ENCODE measurements at places on chromosomes 2 and 18. TPM values are rescaled to one million over a fixed set of nuclear protein-coding genes. Genes with fewer than 3 reads are reported as not detected.

DNA sequence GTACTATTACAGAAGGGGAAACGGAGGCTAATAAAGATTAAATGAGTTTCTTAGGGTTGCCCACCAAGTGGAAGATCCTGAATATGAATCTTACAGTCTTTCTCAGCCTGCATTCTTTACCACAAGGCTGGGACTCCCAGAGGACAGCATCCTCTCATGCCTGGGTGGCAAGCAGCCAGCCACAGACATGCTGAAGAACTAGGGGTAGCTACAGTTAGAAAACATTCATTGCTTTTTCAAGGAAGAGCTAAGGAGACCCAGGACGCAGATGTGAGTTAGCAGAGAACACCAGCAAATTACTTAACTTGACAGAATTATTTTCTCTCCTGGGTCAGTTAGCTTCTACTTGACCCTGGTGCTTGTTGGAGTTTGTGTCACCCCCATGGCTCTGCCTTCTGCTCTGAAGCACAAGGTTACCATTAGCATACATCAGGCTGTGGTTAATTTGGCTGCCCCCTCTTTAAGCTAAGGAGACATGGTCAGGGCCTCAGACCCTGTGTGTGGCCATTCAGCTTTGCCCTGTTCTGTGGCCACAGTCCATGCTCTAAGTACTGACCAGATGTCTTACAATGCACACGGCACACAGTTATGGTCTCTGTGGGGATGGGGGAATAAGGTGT, 132.3 kb upstream of the TNP1 start:
- no peak for DNase-seq

DNA sequence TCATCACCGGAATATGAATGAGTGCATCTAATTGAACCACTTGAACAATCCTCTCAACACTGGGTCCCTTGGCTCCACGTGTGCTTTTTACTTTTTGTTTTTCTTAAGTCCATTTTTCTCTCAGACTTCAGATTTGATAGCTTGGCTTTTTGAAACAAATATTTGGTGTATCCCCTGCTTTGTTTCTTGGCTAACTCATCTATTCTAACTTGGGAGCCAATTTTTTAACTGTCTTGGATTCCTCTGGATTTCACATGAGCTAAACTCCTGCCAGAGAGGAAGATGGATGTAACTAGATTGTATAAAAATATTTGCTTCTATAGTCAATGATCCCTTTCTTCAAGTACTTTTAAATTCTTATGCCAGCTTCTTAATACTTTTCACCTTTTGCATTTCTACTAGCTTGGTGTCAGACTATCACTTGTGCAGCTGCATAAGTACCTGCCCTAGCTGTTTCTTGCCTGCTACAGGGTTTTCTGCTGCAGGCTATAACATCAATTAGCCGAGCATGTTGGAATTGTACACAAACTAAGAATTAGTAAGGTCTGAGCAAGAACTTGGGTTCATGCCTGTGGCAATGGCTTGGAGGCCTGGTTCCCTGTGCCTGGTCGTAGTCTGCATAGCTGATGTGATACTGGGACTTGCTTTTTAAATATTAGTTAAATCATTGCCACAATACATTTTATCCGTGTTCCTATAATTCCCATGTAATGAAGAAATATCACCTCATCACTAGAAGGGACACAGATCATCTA, 281.5 kb downstream of the EN1 start:
- no peak for DNase-seq

The CROCC2 gene
- total RNA-seq: not detected

- DNase-seq: no peak
Measured at GRCh38 chr2:48316753-48317750, 212.9 kb upstream of the STON1 start.

DNA sequence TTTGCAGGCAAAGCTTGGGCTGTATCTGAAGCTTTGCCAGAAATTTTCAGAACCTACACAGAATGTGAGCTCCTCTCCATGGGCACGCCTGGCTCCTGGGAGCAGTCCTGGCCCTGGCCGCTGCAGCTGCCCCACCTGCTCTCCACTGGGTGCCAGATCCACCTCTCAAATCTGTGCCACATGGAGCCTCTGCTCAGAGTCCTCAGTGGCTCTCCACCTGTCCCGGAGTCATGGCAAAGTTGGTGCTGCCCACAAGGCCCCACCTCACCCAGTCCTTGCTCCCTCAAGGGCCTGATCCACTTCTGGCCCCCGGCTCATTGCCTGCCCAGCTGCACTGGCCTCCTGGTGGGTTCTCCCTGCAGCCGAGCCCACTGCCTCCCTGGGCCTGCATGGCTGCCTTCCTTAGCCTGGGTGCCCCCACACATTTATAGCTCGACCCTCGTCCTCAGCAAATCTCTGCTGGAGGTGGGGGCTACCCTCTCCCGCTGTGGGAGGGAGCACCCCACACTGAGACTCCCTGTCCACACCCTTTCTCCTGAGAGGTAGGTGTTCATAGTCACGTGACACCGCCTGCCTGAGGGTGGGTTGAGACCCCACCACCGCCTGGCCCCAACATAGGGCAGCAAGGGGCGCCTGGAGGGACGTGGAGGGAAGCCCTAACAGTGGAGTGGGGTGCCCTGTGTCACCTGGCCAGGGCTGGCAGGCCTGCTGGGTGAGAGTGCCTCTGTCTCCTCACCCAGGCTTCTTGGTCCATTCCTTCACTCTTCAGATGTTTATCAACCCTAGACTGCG, 224.1 kb downstream of the SH3RF3 start:
- no peak for DNase-seq

- DNase-seq: no peak
Measured at GRCh38 chr18:22403950-22404349, 13.8 kb downstream of the CTAGE1 start.

GRCh38 chr2:113282747-113283533, 4.2 kb upstream of the PAX8 start:
- DNase-seq: no peak

DNA sequence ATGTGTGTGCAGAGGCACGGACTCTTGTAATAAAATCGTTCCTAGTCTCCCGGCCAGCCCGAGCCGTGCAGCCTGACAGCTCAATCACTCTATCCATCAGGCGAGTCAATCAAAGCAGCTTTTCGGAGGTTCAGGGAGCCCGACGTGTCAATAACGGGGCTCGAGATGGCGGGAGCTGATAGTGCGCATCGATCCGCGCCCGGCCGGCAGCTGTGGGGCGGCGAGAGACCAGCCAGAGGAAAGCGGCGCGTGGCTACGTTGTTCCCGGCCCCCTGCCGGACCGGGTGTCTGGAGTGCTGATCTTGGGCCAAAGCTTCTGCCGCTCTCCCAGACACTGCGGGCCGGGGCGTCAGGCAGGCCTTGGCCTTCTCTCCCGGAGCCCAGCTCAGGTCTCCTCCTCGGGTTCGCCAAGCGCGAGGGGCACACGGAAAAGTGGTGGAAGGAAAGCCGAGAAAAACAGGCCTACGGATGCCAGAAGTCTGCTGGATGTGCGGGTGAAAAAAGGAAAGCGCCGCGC, 2.4 kb downstream of the EN1 start:
- peak; percentile 33 for DNase-seq

The EFEMP1 gene
- not detected for total RNA-seq

- DNase-seq: no peak
Measured at GRCh38 chr18:25223899-25224886, 127.8 kb downstream of the ZNF521 start.

DNA sequence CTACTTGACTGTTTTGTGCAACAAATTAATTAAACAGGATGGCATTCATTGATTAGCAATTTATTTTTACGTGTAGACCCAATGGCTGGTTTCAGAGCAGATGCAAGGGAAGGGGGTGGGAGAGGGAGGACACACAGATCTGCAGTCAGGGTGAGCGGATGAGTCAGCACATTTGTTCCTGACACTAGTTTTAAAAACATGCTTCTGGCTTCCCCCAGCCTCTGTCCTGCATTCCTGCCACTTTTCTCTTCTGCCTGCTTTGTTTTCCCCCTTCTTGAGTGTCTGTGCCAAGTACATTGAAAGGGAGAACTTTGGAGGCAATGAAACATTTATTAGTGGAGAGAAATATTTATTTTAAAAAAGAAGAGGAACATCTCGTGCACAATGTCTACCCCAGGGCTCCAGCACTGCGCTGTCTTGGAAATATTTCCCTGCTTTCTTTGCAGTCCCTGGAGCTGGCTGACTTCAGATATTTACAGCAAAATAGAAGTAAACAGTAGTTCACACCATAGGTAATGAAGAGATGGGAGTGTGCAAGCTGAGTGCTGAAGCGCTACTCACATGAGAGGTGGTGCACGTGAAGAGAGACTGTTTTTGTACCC, 52.2 kb downstream of the NRP2 start:
- DNase-seq: no peak

- DNase-seq: no peak
Measured at GRCh38 chr2:197604117-197604860, 71.1 kb downstream of the RFTN2 start.

The KLHL41 gene
- total RNA-seq: not detected

DNA sequence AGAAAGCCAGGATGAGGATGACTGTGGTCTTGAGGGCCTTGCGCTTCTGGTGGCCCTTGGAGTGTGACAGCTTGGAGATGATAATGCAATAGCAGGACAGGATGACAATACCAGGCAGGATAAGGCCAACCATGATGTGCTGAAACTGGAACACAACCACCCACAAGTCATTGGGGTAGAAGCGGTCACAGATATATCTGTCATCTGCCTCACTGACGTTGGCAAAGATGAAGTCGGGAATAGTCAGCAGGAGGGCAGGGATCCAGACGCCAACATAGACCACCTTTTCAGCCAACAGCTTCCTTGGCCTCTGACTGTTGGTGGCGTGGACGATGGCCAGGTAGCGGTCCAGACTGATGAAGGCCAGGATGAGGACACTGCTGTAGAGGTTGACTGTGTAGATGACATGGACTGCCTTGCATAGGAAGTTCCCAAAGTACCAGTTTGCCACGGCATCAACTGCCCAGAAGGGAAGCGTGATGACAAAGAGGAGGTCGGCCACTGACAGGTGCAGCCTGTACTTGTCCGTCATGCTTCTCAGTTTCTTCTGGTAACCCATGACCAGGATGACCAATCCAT, 2.7 kb downstream of the CXCR4 start:
- no peak for DNase-seq

The ALPP gene
- not detected for total RNA-seq

DNA sequence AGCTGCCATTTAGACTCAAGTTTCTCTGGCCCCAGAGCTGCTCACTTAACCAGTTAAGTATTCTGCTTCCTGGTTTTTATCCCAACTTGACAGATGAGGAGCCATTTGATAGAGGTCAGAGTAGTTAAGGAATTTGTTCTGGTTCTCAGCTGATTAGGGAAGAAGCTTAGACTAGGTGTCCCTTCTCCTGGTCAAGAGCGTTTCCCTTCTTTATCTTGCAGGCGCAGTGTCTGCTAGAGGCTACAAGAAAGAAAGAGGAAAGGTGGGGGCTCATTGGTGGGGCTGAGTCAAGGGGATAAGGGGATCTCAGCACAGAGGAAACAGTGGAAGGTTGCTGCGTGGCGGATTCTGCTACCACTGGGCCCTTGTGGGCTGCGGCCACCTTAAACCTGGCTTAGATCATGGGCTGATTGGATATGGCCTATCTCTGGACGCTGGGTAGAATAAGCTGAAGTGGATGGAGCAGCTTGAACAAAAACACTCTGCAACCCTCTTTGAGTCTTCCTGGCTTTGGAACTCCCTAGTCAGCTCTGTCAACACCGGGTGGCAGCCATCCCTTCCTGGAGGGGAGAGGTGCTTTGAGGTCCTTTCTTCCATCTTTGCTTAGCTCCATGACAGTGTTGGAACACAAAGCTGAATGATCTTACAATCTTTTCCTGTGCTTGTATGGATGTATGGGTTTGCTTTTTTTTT, 70.8 kb downstream of the QPCT start:
- DNase-seq: no peak

The MDH1 gene
- 163 TPM for total RNA-seq

The CSRNP3 gene
- not detected for total RNA-seq

- DNase-seq: no peak
Measured at GRCh38 chr2:38788306-38788705, 10.3 kb downstream of the GEMIN6 start.

DNA sequence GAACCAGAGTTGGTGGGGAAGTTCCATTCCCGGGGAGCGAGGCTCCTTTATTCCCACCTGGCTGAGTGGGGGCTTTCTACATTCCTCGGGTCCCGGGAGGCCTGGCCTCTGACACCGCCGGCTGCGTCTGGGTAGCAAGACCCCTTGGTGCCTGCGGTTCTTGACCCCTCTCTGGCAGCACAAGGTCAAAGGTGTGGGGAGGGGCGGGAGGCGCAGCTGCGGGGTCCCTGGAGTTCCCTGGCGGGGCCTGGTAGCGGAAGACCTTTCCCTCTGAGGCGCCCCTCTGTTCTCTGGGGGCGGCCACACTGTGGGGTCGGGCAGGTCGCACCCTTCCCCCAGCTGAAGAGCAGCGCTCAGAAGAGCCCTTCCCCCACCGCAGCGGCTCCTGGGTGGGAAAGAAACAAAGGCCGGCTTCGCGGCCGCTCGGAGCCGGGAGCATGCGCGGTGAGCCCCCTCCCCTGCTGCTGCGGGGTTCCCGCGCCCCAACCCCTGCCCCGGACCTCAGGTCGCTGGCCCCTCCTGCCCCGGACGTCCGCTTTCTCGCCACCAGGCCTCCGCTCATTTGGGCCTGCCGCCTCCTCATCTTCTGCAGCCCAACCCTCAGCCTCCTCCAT, 146.3 kb downstream of the ANKRD44 start:
- DNase-seq: no peak

DNA sequence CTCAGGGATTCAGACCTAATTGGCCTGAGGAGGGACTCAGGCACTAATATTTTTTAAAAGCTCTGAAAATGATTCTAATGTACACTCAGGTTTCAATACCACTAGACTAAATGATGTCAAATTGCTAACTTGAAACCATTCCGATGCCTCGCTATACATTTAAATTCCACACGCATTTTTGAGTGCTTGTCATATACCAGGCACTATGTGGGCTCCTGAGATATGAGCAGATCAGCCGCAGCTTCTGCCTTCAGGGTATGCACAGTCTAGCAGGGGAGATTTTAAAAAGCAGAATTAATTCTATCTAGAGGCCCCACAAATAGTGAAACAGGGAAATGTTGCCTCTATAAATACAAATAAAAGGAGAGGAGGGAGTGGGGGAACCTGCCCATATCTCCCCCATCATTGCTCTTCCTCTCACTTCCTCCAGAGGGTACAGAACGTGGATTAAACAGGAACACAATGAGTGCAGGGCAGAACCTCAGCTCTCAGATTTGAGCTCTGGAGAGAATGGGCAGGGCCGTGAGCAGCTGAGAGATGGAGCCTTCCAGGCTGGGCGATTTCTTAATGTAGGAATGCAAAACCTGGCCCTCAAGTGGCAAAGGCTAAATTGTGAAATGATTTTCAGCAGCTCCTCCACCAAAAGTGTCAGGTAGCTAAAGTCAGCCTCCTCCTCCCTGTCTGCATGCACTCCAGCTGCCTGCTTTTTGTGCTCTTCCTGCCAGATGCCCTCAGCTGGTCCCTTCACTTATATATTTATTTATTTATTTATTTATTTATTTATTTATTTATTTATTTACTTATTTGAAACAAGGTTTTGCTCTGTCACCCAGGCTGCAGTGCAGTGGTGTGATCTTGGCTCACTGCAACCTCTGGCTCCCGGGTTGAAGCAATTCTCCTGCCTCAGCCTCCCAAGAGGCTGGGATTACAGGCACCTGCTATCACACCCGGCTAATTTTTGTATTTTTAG, 24.6 kb upstream of the LBH start:
- no peak for DNase-seq

The ATP8B1 gene
- not detected for total RNA-seq

- DNase-seq: no peak
Measured at GRCh38 chr2:218360453-218360852, 3.8 kb downstream of the CATIP start.
